ENCODE measurements at places on chromosomes 2 and 18.

GRCh38 chr2:236334122-236334876 lies 70.1 kb upstream of the ASB18 start:
- DNase-seq, result no peak

DNA sequence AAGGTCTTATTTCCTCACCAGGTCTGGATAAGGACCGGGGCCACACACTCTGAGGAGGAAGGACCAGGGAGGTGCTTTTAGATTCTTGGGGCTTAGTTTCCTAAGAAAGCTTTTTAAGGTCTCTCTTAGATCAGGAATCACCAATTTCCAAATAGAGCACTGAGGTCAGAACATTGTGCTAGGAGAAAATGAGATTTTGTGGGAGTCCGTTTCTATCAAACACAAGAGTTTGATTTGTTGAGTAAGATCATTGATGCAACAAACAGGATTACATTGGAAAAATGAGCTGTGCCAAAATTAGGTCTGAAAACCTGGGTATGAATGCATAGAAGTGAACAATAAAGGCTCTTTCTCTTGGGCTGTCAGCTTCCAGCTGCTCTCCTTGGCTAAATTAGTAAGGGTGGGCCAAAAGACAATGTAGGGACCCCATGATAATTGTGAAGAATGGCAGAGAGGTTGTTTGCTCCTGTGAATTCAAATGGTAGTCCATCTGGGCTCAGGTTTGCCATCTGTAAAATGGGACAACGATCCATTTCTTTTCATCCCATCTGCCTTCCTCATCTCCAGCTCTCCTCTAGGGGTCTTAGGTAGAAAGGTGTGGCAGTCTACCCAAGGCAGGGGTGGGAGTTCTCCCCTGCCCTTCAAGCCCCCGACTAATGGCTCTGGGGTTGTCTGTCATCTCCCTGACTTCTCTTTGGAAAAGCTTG lies 20.0 kb downstream of the IGFBP2 start:
- DNase-seq, result no peak

DNA sequence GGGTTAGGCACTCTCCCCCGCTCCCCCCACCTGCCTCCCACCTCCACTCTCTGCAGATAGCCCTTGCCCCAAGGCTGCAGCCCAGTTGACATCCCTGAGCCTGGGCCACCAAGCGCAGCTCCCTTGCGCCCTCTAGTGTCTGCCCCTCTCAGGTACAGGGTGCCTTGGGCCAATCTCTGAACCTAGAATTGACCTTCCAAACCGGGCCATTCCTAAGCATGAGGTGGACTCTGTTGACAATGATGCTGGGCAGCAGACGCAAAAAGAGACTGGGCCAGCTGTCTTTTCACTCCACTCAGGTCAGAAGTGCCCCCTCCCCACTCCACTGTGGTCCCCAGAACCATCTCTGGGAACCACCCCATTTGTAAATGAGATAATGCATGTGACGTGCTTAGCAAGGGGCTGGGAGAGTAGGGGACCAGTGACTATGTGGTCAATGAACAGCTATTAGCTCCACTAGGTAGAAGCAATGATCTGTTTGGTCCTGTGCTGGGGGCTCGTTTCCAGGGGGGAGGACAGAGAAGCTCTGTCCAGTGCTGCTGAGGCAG lies 43.3 kb upstream of the PLB1 start:
- DNase-seq, result no peak

GRCh38 chr2:228102949-228103348 lies 78.5 kb downstream of the SPHKAP start:
- DNase-seq, result no peak

- DNase-seq, result no peak
These were observed 50.4 kb downstream of the PTPN4 start for GRCh38 chr2:119810049-119810630.

- no peak for DNase-seq
These were observed 166.8 kb downstream of the TWIST2 start for GRCh38 chr2:239014458-239015217.

- no peak for DNase-seq
These were observed 259.0 kb downstream of the CALCRL start for GRCh38 chr2:187188783-187189631.

DNA sequence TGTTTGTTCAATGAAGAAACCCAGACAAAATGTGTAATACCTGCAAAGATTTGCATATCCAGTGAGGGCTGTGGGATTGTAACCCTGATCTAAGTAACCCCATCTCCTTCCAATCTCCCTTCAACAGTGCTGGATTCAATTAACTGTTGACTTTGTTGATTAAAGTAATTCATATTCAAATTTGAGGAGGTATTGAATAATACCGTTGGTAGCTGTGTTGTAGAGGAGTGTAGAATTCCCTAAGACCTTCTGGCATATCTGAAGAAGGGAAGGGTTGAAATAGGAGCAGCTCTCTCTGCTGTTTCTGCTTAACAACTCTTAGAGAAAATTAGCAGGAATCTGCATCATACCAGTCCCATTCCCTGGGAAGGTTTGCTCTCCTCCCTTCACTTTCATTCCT lies 28.2 kb downstream of the MAIP1 start:
- no peak for DNase-seq

GRCh38 chr18:53417003-53417402 lies 807.5 kb downstream of the MBD2 start:
- DNase-seq, result no peak

- no peak for DNase-seq
These were observed 58.2 kb downstream of the PMAIP1 start for GRCh38 chr18:59957957-59958356.

- DNase-seq, result no peak
These were observed 178.8 kb downstream of the DSEL start for GRCh38 chr18:67337696-67338095.

DNA sequence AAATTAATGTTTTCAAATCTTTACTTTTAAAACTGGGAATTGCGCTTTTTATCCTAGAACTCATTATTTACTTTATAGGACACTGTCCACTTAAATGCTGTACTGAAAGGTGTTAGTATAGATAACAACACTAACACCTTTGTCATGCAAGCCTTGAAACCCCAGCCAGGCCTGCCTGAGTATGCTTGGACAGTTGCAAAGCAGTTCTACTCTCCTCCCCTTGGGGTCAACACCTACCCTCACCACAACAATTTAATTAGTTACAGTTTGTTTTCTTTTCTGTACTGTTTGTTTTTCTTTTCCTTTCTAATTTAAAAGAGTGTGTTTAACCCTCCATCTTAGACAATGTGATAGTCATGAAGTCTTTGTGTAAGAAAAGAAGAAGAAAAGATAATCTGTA lies 18.9 kb upstream of the FAM98A start:
- DNase-seq, result no peak

DNA sequence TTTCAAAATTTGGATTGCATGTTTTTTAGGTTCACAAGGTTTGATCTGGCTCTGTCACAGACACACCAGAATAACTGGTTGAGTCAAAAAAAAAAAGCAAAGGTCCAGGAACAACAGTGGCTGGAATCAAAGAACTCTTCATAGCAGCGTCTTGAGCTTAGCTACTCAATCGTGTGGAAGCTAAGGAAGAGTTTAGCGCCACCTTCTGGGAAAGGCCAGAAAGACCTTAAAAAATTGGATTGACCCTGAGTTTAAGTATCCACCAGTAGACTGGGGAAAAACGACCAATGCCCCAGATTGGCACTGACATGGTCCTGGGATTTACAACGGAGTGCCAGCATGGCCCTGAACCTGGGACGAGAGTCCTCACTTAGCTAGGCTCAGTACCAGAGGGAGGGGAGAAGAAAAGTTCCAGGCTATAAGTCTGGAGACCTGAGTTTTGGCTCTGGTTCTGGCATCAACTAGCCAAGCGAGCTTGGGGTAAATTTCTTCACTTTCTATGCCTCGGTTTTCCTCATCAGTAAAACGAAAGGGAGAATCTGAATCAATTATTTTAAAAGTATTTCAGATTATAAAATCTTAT lies 71.1 kb upstream of the TFCP2L1 start:
- no peak for DNase-seq
